ENCODE measurements at places on chromosomes 7 and 10.
A peak's percentile ranks its signal among the peaks of the same experiment; 100 is the strongest.

DNA sequence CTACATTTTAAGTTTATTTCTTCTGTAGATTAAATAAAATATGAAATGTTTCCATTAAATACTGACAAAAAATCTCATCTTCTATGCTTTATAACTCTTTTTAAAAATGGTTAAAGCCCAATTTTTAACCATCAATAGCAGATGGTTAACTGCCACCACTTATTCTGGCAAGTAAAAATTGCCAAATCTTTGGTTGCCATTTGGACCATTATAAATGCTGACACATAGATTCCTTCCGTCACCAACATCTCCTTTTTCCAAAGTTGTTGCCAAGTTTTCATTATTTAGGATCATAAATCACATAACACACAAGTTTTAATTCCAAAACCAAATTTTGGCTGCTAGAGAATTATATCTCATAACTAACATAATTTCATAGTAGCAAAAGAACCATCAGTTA, 1614.3 kb downstream of the REEP3 start:
- no peaks in the 10 kb centered on the region for H3K4me1 ChIP-seq
- no peak overlapping the region for H3K27ac ChIP-seq
- H3K36me3 ChIP-seq, result no peaks in the 10 kb centered on the region

GRCh38 chr7:159099711-159100231, 44.9 kb downstream of the VIPR2 start:
- no peak for DNase-seq
- H3K4me1 ChIP-seq, result no peaks in the 10 kb centered on the region
- H3K27me3 ChIP-seq, result no peaks in the 10 kb centered on the region
- H3K4me3 ChIP-seq, result no peak overlapping the region

- H3K4me1 ChIP-seq, result peaks cover 11% of the 10 kb centered on the region
- no peak for DNase-seq
Measured at GRCh38 chr7:128128401-128128800, 97.2 kb upstream of the LRRC4 start.

- no peak overlapping the region for H3K27ac ChIP-seq
- H3K4me3 ChIP-seq, result no peak overlapping the region
- H3K36me3 ChIP-seq, result no peaks in the 10 kb centered on the region
- H3K4me1 ChIP-seq, result peaks cover 9% of the 10 kb centered on the region
Measured at GRCh38 chr10:9301554-9301953, 1247.1 kb downstream of the GATA3 start.

GRCh38 chr10:8037199-8037801, 17.2 kb upstream of the GATA3 start:
- H3K27me3 ChIP-seq, result peaks cover 100% of the 10 kb centered on the region
- peak; percentile 44 for DNase-seq
- no peak overlapping the region for H3K4me3 ChIP-seq

GRCh38 chr10:5291501-5292195, 73.1 kb upstream of the UCN3 start:
- H3K4me3 ChIP-seq, result no peak overlapping the region
- peaks cover 16% of the 10 kb centered on the region for H3K4me1 ChIP-seq
- H3K27ac ChIP-seq, result no peak overlapping the region

DNA sequence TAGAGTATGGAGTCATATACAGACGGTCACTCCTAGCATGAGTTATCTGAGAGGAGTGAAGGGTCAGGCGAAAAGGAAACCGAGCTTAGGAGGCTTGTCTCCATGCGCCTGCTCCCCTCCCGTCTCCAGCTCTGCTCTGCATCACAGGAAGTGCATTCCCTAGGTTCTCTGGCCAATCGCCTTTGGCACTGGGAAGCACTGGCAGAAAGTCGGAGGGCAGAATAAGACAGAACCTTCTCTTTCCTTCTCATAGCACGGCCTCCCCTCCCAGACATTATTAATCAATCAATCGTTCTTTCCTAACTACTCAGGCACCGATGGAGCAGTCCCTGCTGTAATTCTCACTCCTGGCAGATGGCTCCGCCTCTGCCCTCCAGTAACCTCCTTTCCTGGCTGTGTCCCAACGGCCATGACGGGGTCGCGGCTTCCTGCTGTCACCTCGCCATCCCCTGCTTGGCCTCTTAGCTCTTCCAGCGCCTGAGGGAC, 177.1 kb downstream of the FRMD4A start:
- no peak overlapping the region for H3K4me3 ChIP-seq
- H3K27me3 ChIP-seq, result no peaks in the 10 kb centered on the region
- no peaks in the 10 kb centered on the region for H3K36me3 ChIP-seq
- H3K27ac ChIP-seq, result no peak overlapping the region

Data from neural progenitor cell (in vitro differentiated cells).